ENCODE measurements at places on chromosomes 12 and 14. TPM values are rescaled to one million over a fixed set of nuclear protein-coding genes. Genes with fewer than 3 reads are reported as not detected.

Gene ADAM20
- total RNA-seq: 0.28 TPM

DNA sequence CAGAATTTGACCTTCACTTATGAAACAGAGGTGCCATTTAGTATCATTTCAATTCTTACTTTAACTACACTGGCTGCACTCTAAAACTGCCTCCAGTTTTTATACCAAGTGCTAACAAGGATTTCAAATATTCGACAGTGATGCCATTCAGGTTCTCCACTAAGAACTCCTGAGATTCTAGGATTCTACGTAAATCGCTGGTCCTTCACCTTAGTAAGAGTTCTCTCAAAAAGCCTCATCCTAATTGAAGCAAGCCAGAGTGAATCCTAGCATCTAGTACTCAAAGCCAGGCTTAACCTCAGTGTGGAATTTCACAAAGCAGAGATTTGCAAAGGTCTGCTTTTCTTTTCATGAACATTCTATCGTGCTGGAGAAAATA is 3.5 kb downstream of the SLC38A2 start:
- H3K27ac ChIP-seq: no peak overlapping the region
- peaks cover 80% of the 10 kb centered on the region for H3K36me3 ChIP-seq
- no peaks in the 10 kb centered on the region for H3K4me1 ChIP-seq

GRCh38 chr12:105270671-105271255 is 34.8 kb upstream of the APPL2 start:
- H3K4me1 ChIP-seq: no peaks in the 10 kb centered on the region
- DNase-seq: no peak
- no peak overlapping the region for H3K27ac ChIP-seq
- no peaks in the 10 kb centered on the region for H3K36me3 ChIP-seq

DNA sequence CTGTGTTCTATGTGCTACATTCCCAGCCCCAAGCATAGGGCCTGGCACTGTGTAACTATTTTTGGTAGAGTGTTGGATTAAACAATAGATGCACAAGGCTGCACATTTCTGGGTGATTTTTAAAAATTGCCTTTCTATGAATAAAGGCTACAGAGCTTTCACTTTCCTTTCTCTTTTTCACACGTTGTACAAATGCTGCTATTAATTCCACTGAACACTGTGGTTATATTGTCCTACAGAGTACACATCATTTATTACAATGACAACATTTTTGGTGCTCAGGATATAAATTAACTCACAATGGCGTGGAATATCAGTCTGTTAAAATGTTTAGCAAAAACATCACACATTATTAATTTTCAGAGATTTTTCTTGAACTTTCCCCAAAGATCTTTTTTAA is 3.6 kb upstream of the EML1 start:
- no peaks in the 10 kb centered on the region for H3K27me3 ChIP-seq
- no peak overlapping the region for H3K27ac ChIP-seq
- no peak for DNase-seq
- H3K4me1 ChIP-seq: no peaks in the 10 kb centered on the region

DNA sequence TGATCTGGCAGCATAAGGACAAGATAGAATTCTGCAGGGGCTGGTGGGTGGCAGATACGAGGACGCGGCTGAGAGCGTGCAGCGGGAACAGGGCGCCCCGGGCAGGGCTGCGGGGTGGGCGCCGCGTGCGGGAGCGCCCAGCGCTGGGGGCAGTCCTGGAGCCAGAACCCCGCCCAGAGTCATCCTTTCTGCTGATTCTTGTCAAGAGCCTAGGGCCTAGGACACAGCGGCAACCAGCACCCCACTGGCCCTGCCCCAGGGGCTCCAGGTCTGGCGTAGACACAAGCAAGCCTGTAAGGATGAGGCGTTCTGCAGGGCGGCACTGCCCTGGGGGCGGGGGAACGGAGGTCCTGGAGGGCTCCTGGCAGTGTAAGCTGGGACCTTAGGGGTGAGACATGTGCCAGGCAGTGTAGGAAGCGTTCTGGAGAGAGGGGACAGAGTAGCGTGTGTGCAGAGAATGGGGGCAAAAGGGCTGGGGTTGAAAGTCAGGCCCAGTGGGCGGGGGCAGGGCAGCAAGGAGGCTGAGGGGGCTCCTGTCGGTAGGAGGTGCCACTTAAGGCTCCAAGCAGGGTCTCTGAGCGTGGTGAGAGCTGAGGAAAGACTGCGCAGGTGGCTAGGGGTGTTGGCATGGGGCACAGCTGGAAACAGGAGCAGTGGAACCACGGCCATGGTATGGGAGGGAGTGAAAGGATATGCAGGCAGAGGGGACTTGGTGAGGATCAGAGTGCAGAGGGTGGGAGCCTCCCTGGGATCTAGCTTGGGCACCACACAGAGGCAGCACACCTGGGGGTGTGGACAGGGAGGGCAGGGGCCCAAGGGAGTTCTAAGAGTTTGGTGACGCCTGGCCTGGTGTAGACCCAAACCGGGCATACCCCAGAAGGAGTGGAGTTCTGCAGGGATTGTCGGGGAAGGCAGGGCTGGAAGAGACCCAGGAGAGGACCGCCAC is 845 bp upstream of the AHNAK2 start:
- H3K27ac ChIP-seq: no peak overlapping the region
- no peaks in the 10 kb centered on the region for H3K36me3 ChIP-seq
- peaks cover 14% of the 10 kb centered on the region for H3K27me3 ChIP-seq
- peak overlapping the region; percentile 53 for H3K4me3 ChIP-seq
- no peaks in the 10 kb centered on the region for H3K4me1 ChIP-seq
